ENCODE measurements at places on chromosomes 4 and X.

DNA sequence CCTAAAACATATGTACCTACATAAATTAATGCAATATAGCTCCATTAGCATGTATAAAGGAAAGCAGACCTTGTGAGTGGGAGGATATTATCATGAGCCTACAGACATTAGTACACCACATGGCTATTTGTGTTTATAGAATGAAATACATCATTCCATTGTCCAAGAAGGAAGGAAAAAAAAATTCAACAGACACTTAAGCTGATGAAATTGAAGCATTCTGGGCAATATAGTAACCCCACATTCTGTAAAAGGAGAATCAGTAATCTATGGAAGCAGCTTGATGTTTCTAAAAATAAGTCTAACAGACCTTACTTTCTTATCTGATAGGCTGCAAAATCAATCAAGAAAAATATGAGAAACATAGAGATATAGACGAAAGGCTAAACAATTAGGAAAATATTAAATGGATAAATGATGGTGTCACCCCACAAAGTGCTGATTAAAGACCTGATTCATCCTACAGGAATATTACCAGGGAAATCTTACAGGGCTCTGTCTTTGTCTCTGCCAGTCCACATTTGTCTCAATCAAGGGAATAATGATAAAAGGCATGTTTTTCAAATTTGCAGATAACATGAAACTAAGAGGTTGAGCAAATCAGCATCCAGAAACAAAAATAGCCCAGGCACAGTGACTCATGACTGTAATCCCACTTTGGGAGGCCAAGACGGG, 76.8 kb downstream of the COMMD8 start:
- no peak for DNase-seq

DNA sequence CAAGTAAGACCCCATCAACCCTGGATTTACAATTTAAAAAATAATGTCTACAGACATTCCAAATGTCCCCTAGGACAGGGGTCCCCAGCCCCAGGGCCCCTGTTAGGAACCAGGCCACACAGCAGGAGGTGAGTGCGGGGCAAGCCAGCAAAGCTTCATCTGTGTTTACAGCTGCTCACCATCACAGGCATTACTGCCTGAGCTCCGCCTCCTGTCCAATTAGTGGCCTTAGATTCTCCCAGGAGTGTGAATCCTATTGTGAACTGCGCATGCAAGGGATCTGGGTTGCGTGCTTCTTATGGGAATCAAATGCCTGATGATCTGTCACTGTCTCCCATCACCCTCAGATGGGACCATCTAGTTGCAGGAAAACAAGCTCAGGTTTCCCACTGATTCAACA, 146.1 kb downstream of the ATP10D start:
- no peak for DNase-seq

DNA sequence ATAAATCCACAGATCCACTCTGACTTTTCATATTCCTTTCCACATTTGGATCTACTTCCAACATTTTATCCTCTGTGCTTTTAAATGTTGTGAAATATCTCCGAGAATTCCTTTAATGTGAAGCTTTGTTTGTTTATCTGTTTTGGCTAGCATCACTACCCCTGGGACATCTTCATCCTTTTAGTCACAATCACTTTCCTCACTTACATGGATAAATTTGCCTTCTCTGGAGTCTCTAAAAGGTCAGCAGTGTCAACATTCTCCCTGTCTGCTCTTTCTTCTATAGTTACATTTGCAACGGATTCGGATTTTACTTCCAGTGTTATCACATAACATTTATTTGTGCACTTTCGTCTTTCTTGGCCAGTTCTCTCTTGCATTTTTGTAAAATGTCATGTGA, 34.2 kb upstream of the LRAT start:
- DNase-seq, result no peak

GRCh38 chr4:159416073-159416472, 313.2 kb downstream of the RAPGEF2 start:
- DNase-seq, result no peak

- no peak for DNase-seq
Measured at GRCh38 chr4:168646001-168646768, 149.3 kb downstream of the PALLD start.

DNA sequence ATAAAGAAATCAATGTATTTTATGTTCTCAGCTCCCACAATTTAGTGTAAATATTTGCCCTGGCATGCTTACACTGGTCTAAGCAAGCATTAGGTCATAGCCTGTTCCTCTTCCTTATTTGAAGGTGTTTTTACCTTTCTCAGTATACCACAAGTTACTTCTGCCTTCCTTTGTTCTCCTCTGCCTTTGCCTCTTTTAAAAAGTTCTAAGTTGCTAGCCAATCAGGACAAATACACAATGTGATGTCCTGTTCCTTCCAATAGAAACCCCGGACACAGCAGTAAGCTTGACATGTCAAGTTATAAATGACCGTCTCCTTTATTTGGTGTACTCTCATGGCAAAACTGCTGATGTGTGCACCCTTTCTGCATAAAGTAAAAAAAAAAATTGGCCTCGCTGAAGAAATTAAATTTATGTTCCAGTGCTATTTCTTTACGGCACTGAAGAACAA, 49.4 kb downstream of the UGT2B10 start:
- no peak for DNase-seq

DNA sequence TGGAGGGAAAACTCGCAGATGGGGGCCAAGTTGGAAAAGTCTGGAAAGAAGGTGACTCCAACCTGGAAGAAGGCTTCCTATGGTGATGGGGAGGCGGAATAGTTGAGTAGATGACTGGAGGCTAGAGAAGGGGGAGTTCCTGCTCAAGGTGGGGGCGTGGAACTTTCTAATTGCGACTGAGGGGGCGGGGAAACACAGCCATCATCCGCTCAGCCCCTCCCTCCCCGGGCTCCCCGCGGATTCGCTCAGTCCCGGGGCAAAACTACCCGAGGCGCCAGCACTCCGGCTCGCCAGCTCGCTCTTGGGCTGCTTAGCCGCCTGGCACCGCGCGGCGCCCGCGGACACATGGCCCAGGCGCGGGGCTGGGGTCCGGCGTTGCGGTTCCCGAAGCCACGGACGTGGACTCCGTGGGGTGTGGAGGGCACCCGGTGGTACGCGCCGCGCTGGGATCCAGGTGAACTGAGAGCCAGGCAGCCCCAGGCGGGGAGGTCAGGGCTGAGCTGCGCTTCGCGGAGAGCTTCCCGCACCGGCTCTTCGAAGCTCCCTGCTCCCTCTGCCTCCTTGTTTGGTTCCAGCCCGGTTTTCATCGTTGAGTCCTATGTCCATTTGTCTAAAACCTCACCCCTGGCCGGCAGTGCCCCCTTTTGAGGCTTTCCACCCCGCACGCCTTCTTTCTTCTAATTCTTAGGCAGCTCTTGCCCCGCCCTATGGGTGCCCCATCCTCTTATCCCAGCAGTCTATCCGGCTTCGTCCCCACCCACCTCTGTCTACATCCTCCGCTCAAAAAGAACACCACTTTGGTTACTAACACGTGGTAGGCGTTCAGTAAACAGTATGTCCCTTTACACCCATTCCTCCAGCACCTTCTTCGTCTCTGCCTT, 38.9 kb downstream of the STARD8 start:
- DNase-seq, result no peak

DNA sequence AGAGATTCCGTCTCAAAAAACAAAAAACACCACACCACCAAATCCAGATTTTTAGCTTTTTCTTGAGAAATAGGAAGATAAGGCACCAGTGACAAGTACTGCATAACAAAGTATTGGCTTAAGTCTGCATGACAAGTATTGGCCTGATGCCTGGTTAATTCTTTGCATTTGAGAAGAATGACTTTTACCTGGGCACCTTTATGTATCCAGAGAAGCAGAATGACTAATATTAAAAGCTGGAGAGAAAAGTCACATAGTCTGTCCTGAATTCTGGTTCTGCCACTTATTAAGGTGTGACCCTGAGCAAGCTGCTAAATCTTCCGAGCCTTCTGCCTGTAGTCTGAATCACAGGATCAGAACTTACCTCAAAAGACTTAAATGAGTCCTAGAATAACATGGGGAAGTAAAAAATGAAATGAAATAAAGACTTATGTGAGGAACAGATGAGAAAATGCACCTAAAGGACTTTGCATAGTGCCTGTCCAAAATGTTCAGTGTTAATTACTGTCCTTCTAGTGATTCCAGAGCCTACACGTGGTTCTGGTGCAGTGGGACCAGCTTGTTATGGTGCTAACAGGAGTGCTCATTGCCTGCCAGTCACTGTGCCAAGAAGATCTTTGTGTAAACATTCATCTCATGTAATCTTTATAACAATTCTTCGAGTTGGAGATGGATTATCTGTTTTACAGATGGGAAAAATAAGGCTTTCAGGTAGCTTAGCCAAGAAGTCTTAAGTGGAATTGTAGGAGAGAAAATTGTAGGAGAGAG, 31.6 kb downstream of the UGDH start:
- DNase-seq, result no peak

DNA sequence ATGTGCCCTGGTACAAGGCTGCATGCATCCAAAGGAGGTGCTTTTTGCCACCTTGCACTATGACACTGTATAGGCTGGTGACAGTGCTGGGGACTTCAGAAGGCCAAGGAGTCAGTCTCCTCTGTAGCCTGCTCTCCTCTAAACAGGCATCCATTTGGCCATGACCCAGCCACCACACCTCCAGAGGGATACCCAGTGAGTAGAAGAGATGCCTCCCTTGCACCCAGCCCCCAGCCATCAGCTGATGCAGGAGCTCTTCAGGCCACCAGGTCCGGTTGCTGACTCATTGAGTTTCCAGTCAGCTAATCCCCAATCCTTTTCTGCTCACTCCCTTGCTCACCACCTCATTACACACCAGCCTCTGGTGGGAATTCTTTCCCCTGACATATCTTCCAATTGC, 99.8 kb downstream of the PJA1 start:
- DNase-seq, result no peak

- DNase-seq, result no peak
Measured at GRCh38 chr4:40617872-40618271, 11.8 kb downstream of the RBM47 start.

DNA sequence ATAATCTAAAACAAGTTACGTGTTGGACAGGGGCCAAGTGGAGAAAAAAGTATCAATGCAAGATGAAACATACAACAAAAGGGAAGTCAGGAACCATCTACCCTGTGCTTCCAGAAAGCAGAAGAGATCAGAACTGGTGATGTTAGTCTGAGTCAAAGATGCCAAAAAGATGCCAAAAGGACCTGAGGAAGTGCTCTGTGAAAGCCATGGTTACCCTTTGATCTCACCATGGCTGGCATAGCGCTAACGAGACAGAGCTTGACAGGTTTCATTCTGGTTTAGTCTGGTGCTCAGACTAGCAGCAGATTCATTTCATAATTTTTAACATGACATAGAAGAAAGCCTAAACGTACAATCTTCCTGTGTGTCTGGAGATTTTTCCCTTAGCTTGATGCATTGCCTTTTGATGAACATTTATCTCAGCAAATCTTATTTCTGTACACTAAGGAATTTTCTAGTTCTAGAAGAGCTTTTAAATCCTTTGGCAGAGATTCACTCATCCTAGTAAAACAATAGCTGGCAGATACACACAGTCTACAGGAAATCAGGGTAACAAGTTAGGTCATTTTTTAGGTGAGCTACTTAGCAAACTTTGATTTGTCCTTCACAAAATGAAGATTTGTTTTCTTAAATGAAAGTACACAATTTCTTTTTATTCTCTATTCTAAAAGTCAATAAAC, 87.7 kb downstream of the COL25A1 start:
- DNase-seq, result no peak

DNA sequence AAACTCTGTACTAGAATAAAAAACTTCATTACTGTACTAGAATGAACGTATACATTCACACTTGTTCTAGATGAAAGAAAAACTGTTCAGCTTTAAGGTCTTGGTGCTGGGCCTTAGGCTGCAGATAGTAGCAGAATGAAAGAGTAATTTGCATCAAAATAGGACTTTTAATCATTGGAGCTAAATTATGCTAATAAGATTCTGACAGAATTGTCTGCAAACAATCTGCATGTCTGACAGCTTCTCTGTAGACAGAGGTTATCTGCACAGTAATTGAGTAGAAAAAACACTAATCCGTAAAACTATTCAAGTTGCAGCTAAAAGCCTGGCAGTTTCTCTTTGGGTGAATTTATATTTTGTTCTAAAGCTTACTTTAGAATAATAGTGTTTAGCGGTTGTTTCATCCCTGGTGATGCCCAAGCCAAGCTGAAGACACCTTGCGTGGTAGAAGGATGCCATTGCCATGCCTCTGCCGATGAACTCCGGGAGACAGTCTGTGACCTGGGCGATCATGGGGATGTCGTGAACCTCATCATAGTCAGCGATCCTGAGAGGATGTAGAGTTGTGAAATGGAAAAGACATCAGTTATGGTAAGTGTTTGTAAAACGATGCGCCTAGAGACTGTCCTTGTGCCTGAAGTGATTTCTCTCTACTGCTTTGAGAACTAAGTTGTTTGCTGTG, 25.3 kb downstream of the LRP2BP start:
- no peak for DNase-seq

DNA sequence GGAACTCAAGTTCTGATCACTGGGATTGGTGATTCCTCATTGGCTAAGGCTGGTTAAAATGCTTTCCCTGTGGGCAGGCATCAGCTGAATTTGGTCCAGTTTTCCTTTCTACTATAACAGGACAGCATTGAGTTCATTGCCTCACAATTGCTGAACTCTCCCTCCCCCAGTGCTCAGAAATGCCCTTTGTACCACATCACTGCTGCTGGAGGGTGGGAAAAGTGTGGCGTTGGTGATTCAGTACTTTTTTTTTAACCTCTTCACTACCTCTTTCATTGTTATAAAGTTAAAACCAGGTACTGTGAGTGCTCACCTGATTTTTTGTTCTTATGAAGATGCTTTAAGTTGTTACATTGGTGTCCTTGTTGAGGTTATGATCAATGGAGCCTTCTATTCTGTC, 69.3 kb upstream of the IL2 start:
- no peak for DNase-seq

- DNase-seq, result no peak
Measured at GRCh38 chr4:181659202-181659601, 584.0 kb upstream of the TENM3 start.

DNA sequence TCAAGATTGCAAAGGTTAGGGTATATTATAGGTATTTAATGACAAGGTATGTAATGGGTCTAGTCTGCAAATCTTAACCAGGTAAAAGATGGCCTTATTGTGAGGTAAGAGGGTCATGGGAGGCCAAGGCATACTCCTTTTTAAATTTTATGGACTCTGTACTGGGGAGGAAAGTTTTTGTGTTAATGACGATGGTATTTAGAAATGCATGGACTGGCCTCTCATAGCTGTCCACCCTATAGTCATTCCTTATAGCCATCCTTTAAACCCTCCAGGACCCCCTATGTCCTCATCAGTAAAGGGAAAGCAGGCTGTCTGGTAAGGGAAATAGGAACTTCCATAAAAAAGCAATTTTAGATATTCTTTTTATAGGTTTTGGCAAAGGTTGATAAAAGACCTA, 1.5 kb downstream of the AIMP1 start:
- no peak for DNase-seq

GRCh38 chrX:135454816-135455215, 33.1 kb downstream of the SMIM10L2A start:
- no peak for DNase-seq

- no peak for DNase-seq
Measured at GRCh38 chr4:87053802-87054767, 119.3 kb downstream of the AFF1 start.

- DNase-seq, result no peak
Measured at GRCh38 chr4:145177906-145178538, 2.4 kb downstream of the OTUD4 start.

GRCh38 chr4:10281996-10282395, 165.4 kb upstream of the WDR1 start:
- no peak for DNase-seq

- DNase-seq, result no peak
Measured at GRCh38 chr4:76002176-76002575, 5.1 kb downstream of the CXCL9 start.

- no peak for DNase-seq
Measured at GRCh38 chr4:71540749-71541269, 202.0 kb downstream of the SLC4A4 start.

GRCh38 chrX:102995316-102995715, 58.2 kb downstream of the RAB40AL start:
- DNase-seq, result no peak
